Stimulated activated CD8-positive, alpha-beta memory T cell treated with anti-CD3 and anti-CD28 coated beads, Interleukin-2, amount 100 ng/mL, for 48 hours (primary cell): ENCODE measurements at places on chromosomes 2 and 18.

DNA sequence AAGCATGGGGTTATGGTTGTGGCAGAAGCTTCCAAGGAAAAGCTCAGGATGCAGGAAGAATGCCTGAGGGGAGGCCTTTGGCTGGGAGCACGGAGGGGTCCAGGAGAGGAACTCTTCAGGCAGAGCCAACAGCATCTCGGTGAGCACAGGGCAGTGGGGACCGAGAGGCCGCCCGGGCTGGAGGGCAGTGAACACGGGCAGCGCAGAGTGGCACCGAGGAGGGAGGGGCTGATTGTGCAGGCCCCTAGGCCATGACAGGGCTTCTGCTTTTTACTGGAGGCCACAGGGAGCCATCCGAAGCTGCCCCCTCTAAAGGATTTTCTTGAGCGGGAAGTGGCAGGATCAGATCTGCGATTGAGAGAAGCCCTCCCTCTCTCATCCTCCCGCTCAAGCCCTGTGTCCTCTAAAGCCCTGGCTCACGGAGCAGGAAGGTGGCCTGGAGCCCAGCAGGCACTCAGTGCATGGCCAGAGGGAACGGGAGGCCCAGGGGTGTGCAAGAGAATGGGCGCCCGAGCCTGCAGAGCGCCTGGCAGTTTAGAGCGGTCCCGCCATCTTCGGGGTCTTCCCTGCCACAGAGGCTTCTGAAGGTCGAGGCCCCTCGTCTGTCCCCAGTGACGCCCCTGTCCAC, 110.0 kb upstream of the STON1 start:
- no peak for DNase-seq

GRCh38 chr2:106307860-106308259, 113.8 kb upstream of the UXS1 start:
- DNase-seq, result no peak

GRCh38 chr2:201827621-201828020, 21.3 kb downstream of the CDK15 start:
- no peak for DNase-seq

DNA sequence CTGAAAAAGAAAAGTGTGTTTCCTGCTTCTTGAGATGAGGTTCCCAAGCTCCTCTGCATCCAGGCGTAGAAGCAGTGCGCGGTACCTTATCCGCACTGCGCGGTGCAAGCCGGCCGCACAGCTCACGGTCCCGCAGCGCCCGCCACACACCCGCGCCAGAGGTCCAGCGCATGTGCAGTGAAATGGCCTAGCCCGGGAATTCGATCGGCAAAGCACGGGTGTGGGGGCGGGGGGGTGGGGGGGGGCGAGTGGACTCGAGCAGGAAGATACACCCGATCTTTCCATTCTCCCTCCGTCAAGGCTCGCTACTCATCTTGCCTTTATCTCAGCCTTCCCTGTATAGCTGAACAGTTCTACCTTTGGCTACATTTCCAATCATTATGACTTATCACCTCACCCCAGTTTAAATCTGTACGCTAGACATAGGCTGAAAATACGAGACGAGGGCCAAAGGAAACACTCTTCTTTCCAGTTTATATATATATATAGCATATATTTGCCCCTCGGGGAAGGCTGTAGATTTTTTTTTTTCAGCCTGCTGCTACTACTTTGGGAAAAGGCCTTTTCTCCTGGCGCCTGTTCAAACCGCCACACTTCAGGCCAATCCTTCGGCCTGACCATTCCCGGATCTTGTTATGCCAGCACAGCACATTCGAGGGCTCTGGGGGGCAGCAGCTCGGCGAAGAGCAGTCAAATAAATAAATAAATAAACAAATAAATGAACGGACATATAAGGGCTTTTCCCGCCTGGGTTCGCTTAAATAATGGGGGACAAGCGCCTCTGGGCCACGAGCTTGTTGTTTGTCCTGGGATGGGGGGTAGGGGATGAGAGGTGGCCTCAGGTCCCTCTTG, 10.4 kb downstream of the HOXD8 start:
- DNase-seq, result no peak

GRCh38 chr2:55948176-55948923, 24.8 kb upstream of the EFEMP1 start:
- no peak for DNase-seq

GRCh38 chr2:238853721-238854120, 5.8 kb downstream of the TWIST2 start:
- no peak for DNase-seq

DNA sequence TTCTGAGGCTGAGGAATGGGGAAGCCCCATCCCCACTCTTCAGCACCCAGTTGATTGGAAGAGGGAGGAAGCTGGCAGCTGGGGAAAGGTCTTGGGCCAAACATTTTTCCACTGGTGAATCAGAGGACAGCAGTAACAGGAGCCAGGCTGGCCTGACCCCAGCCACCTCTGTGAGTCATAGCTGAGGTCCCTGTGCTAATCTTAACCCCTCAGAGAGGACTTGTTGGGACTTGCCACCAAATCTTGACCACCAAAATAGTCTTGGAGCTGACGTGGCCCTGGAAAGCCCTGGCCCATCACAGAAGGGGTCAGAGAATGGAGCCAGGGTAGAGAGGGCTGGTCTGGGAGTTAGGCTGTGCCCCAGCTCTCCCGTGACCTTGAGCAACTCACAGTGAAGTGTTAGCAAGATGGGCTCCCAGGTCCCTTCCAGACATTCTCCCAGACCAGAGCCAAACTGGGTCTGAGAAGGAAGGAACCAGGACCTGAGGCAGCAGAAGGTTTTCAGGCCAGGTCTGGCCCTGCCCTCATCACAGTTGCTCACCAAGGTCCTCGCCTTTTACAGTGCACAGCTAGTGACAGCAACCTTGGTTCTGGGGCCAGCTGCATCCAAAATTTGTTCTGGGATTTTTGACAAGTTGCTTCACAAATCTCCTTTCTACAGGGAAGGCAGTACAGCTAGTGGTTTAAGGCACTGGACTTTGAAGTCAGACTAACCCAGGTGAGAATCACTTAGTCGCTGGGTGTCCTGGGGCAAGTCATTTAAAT, 266.6 kb downstream of the CYP26B1 start:
- DNase-seq, result no peak

DNA sequence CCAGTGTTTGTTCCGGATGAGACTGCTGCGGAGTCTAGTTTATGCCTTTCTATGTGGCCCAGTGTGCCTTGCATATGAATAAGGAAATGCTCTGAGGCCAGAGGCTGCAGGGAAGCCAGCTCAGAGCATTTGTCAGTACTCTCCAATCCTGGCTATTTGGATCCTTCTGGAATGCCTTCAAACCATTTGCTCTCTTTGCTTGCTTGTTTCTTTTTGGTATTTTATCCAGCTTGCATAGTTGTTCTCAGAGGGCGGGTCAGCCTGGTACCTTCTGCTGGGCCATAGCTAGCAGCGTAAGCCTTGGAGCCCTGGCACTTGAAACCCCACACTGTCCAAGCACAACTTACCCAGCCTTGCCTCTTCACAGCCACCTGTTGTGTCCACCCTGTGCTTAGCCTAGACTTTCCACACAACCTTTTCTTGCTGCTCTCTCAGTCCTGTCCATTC, 20.5 kb downstream of the CENPO start:
- DNase-seq, result no peak

DNA sequence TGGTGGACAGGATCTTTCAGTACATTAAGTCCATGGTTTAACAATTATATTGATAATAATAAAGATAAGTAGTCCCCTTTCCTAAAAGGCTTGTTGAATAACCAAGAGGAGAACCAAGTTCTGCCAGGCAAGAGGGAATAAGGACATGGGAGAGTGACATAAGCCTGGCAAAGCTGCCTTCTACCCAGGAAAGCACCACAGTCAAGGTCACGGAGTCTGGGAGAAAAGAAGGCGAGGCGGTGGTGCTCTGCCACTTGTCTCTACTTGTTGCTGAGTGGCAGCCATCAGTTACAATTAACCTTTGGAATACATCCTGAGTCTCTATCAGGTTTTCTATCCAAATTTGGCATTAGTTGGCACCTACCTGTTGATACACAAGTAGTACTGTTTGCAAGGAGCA, 101.7 kb upstream of the GATA6 start:
- no peak for DNase-seq

DNA sequence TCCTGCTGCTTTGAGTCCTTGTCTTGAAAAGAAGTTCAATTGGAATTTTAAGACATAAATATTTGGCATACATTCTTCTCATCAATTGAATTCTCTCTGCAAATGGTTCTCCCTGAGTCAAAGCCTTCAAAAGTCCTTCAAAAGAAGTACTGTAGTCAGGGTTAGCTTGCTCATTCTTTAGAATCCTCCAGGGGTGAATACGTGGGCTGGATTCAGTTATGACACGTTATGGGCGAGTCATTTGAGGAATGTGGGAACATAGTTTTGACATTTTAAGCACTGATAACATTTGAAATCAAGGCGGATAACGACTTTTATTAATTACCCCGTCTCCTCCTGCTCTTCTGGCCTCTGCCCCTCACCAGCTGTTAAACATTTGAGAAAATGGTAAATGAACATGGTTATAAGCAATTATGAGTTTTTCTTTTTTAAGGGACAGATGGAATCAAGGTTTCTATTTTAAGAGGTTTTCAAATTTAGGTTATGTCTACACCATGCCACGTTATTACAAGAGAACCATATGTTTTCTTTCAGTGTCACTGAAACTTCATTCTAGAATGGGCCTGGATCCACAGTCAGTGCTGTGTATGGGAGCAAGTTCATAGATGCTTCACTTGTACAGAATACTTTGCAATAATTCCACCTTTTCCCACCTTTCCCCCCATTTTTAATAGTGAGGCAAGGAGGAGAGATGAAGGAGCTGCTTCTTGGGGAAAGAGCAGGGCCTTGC, 273.1 kb downstream of the TSN start:
- DNase-seq, result no peak

- no peak for DNase-seq
Measured at GRCh38 chr2:81235601-81236000, 931.0 kb upstream of the LRRTM1 start.

- no peak for DNase-seq
Measured at GRCh38 chr2:104250635-104251034, 603.3 kb upstream of the POU3F3 start.

GRCh38 chr2:112646791-112647689, 1.3 kb downstream of the SLC20A1 start:
- DNase-seq, result no peak

DNA sequence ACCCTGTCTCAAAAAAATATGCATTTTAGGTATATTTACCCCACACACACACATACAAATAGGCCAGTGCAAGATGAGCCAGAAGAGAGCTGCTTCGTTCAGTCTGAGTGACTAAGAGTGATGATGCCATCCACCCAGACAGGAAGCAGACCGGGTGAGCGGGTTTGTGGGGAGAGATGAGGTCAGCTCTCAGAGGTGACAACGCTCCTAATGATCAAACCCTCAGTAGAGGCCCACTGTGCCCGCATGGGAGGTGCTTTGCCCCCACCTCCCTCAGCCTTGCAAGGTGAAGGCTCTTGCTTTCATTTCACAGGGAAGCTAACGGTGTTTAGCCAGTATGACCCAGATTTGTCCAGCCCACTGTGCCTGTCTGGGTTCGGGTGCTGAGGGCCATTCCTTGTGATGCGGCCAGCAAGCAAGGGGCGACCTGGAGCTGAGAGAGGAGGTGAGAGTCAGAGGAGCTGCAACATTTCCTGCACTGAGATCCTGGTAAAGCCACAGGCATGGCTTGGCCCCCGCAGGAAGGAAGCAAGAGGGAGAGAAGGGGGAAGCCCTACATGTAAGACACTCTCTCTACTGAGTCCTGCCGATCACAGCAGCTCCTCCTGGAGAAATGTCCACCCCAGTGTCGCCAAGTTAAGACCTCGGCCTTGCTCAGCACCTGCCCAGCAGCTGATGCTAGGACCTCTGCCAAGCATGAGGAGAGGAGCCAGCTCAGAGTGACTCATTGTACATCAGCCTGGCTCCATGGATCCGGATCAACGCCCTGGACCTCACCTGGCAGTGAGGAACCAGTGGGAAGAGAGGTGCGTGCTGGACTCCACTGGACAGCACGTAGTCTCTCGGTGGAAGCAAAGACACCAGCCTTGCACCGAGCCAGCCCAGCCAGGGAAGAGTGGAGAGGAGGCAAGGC, 37.0 kb downstream of the NIFK start:
- peak; percentile 76 for DNase-seq

GRCh38 chr2:241636182-241637017, 558 bp downstream of the THAP4 start:
- DNase-seq, result peak; percentile 26

DNA sequence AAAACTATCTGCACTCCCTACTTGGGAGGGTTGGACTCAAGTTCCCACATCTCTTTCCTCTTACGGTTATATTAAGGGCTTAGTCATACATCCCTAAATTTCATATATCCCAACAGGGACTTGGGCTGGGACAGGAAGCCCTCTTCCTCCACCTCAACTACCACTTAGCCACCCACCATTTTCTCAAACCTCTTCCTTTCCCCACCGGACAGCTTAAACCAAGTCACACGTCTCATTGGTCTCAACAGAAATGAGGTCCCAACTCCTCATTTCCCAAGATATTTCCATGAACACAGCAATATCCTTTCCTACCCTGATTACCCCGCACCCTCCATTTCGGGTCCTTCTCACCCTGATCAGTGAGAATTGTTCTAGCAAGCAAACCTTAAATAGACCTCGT, 736 bp downstream of the ZSCAN30 start:
- no peak for DNase-seq

GRCh38 chr2:21837168-21837960, 713.6 kb downstream of the TDRD15 start:
- DNase-seq, result no peak

DNA sequence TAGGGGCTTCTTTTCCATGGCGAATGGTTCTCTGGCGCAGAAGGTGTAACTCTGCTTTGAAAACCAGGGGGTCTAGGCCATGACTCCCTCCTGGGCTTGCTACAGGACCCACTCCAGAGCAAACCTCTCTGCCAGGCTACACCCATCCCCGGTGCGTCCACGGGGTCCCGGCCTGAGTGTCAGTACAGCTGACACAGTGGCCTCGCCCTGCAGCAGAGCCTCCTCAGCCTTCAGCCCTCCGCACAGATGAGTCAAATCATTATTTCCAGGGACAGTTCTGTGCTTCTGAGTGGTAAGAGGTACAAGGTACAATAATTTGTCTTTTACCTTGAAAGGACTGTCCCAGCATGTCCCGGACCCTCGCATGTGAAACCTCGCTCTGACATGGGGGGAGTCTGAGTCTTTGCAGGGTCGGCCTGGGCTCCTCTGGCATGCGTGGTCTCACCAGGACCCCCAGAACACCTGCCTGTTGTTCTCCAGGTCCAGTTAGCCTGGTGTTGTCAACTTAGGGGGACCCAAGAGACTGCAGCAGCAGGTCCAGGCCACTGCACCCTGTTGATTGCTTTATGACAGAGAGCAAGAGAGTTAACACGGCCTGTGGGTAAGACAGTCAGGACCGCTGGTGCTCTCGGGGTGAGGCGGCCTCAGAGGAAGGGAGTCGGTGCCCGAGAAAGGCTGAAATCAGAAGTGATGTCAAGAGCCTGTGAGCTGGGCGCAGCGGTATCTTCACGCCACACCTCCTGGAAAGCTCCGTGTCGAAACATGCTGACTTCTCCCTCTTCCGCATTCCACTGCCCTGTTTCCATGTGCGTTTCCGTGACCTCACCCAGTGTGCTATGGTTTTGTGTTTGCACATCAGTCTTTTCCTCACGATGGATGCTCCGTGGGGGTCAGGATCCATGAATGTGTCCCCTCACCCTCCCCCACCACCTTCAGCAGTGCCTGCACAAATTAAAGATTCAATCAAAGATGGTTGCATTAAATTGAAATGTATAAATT, 340.1 kb downstream of the EIPR1 start:
- no peak for DNase-seq

- DNase-seq, result no peak
Measured at GRCh38 chr2:193695367-193695766, 1500.6 kb upstream of the TMEFF2 start.
